Hematopoietic multipotent progenitor cell treated with erythropoietin and hydrocortisone succinate and interleukin-3 and kit ligand, for 6 days (in vitro differentiated cells): ENCODE measurements at places on chromosomes 2 and 18.

GRCh38 chr2:44296653-44297052 is 21.4 kb downstream of the SLC3A1 start:
- DNase-seq: peak; percentile 21

DNA sequence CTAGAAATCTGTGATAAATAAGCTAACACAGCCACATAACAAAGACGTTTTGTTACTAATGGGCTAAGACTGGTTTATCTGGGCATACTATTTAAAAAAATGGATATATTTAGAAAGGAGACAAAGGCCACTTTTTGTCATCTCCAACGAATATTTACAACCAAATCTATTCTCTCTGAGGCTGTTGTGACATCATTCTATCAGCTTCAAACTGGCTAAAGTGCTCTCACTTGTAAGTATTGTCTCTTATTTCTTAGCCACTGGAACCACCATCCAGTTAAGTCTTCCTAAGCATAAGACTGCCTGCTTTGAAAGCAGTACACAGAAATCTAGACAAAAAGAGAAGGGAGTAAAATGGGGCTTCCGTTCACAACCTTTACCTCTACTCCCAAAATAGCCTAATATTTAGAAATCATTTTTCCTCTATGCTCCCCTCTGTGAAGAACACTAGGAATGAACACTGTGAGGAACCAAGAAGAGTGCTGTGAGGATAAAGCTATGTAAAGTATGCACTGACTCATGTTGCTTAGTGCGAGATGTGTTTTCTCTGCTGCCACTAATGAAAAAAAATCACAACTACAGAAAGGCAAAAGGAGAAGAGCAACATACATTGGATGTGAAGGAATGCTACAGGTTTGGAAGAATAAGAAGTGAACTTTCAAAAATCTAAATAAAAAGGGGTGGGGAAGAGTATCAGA is 264.1 kb downstream of the EXOC6B start:
- no peak for DNase-seq

- DNase-seq: no peak
These were observed 242.2 kb downstream of the CDH20 start for GRCh38 chr18:61575419-61575818.

DNA sequence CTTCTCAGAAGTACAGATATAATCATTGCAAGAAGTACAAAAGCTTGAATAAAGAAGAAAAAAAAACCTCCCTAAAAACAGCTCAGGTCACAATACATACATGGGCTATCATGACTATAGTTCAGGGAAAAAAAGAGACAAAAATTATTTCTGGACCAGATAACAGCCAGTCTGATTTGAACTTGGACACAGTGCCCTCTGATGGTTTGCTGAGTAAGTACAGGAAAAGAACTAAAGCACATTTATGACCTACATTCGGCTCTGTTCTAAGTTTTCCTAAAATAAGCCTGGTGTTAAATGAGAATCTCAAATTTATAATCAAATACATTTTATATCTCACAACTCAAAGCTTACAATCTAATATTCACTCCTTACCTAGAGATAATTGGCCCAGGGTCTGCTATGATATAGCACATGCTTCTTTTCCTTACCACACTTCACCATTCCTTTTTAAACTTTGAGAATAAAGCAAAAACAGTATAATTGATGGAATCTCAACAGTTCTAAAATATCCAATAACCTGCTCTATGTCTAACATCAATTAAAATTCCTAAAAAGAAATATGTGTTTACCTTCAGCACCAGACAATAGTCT is 81.1 kb downstream of the RAPH1 start:
- peak; percentile 83 for DNase-seq

- no peak for DNase-seq
These were observed 11.2 kb upstream of the CYP27C1 start for GRCh38 chr2:127231130-127231865.

- DNase-seq: peak; percentile 56
These were observed 14.1 kb downstream of the MSGN1 start for GRCh38 chr2:17830053-17831034.

- DNase-seq: no peak
These were observed 1.2 kb downstream of the KIF5C start for GRCh38 chr2:148876202-148876594.

DNA sequence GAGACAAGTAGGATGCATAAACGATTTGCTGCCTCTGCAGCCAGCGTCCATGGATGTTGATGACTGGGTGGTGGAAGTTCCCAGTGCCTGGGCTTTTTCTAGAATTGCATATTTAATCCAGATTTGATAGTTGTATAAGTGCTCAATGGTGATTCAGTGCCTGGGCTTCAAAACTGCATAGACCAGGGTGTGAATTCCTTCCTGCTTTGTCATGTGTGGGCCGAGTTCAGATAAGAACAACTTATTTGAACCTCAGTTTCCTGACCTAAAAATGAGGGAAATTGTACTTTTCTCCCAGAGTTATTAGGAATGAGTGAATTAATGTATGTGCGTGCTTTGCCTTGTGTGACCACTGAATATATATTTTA is 154.6 kb downstream of the WDSUB1 start:
- no peak for DNase-seq

- no peak for DNase-seq
These were observed 36.6 kb upstream of the GATA6 start for GRCh38 chr18:22132763-22133162.

DNA sequence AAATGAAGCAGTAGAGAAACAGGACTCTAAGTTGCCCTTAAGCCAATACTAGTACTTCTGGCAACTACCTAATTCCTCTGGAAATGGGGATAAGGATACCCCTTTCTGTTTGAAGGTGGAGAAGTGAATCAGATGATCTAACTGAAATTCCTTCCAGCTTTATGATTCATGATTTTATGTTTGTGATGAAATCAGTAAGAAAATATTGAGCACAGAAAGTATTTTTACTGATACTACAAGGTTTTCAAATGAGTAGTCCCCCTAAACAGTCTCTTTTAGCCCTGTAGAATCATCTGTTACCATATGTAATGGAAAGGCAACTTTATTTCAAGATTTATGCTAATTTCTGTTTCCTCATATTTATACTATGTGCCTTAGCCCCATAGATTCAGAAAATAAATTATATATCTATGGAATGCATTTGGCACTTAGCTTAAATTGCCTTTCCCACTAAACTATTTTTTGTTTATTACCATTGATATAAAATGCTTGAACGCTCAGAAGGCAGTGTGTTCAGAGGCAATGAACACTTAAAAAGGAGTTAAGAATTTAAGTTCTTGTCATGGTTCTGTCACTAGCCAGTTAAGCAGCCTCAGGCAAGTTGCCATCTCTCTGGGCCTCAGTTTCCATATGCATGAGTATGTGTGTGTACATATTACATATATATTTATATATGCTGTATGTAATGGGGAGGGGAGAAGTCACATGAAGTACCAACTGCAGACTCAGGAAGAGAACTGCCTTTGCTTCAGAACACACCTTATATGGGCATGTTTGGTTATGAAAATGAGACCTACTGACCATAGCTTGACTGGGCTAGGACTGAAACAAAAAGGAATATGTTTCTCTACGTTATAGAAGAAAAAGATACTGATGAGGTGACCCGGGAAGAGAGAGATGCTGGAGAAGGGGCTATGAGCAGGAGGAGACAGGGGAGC is 97.7 kb downstream of the CDC42EP3 start:
- no peak for DNase-seq

DNA sequence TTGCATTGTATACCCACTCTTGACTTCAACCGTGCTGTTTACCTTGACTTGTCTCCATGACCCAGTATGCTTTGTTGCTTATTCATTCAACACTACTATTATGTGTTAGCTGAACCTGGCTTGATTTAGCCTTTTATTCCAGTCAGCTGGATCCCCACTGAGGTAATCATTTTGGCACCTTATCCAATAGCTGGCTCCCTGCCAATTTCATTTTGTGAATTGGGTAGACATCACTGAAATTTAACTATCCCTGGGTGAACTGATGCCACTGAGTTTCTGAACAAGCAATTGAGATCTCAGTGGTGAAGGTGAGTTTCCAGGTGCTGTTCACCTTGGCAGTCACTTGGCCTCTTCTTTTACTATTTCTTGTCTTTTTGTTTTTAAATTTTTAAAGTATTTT is 584.3 kb downstream of the ADCYAP1 start:
- no peak for DNase-seq

- DNase-seq: no peak
These were observed 51.4 kb downstream of the UXS1 start for GRCh38 chr2:106142683-106143082.

DNA sequence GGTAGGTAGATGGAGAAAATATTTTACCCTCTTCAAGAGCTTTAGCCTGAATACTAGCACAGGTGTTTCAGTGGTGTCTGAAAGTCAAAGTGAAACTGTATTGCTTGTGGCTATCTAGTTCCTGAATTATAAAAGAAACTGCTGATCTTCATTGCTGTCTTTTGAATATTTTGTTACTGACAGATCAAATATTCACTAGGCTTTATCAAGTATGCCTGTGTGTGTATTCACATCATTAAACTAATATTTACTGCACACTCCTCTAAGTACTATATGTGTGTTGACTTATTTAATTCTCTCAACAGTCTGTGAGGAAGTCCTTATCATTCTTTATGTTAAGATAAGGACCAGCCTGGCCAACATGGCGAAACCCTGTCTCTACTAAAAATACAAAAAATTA is 139.6 kb downstream of the SOCS6 start:
- DNase-seq: no peak

- DNase-seq: no peak
These were observed 238.1 kb downstream of the SEPTIN10 start for GRCh38 chr2:109375656-109376055.

DNA sequence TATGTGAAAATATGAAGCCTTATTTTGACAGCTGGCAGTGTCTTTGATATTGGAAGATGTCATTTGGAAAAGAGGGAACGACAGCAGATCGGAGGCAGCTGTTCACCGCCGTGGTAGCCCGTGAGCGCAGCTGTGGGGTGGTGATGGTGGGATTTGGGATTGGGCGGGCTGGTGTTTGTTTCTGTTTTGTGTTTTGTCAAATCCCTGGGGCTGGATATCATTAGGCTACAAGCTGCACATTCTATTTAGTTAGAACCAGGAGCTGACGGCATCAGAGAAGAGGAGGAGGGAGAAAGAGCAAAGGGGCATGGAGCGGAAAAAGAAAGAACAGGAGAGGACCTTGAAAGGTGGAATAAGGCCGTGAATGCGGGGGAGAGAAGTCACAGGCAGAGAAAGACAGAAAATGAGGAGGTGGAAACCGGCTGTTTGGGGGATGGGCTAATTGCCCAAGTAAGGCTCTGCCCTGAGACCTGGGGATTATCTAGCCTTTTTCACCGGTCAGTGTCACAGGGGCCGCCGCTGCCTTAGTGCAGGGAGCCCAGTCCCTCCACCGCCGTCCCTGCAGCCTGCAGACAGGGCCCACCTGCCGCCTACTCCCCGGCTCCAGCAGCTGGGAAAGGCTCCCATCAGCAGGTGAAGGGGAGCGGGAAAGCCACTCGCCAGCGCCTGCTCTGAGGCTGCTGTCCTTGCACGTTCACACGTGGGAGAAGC is 88.0 kb downstream of the ZCCHC2 start:
- no peak for DNase-seq

DNA sequence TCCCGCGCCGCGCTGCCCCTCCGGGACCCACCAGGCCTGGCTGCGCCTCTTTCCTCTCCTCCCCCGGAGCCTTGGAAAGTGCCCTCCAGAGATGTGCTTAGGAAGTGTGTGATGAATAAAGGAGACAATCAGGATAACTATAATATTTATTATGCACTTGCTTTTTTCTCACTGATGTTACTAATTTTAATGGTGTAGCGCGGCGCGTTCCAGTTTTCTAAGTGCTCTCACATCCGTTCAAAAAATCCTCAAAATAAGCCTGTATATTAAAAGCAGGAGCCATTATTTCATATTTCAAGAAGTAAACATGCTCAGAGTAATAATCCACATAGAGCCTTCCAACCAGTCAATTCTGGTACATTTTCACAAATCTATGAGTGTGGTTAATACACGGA is 941 bp upstream of the MPPE1 start:
- peak; percentile 52 for DNase-seq

- DNase-seq: peak; percentile 38
These were observed 41.6 kb downstream of the CREB1 start for GRCh38 chr2:207571370-207571769.

DNA sequence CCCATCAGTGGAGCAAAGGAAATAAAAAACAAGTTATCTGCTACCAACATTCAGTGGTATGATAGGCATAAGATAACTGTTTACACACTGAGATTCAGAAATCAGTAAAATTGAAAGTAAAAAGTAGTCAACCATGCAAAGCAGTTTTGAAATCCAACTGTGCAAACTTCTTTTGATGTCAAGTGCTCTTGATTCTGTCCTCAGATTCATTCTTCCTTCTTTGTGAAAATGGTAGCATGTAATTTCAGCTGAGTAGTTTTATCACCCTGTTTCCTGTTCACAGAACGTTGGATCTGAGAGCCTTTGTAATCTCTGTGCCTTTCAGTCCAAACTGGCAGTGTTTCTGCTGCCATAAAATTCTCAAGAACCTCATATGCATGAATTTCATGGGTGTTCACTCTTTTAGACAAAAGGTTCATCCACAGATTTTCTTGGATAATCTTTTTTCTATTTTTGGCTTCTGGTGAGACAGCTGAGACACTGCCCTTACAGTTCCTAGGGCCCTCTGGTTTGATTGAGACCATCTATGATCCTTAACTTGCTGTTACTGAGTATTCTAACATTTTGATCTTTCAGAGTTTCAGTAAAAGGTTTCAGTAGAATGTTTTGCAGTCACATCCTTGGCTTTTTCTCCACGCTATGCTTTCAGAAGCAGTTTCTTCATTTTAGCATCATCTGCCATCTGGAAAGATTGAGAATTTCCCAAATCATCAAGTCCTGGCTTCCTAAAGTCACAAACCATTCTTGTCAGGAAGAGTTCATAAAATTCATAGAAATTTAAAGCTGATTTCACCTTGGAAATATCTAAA is 272.3 kb upstream of the EPHA4 start:
- DNase-seq: no peak

DNA sequence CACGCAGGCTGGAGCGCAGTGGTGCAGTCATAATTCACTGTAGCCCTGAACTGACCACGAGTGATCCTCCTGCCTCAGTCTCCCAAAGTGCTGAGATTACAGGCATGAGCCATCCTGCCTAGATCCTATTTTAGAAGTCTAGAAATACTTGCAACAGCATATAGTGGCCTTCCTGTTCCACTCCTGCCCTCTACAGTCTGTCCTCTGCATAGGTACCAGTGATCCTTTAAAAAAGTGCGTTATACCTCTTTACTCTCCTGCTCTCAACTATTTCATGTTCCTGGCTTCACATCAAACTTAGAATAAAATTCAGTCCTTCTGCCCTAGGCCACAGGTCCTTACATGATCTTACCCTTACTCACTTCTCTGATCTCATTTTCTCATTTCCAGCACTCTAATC is 6.0 kb downstream of the COMMD1 start:
- DNase-seq: peak; percentile 54

- no peak for DNase-seq
These were observed 303.8 kb upstream of the TRIB2 start for GRCh38 chr2:12412898-12413305.
